ENCODE measurements at places on chromosomes 3 and 15. TPM values are rescaled to one million over a fixed set of nuclear protein-coding genes. Genes with fewer than 3 reads are reported as not detected.

The ALDH1A3 gene
- total RNA-seq: 24.7 TPM

The CEMIP gene
- 2.1 TPM for total RNA-seq

The SNX22 gene
- 1.5 TPM for total RNA-seq

The HRG gene
- total RNA-seq: not detected

The MKRN3 gene
- 2.8 TPM for total RNA-seq

The PRTG gene
- total RNA-seq: 12.5 TPM

The LDHAL6B gene
- total RNA-seq: not detected

The CLDND1 gene
- 57.6 TPM for total RNA-seq

The PPP2R3A gene
- total RNA-seq: 3.2 TPM

The MNS1 gene
- total RNA-seq: 2.7 TPM

The MORC1 gene
- not detected for total RNA-seq

The GPR62 gene
- total RNA-seq: not detected

The CRYGS gene
- total RNA-seq: 0.57 TPM

The IQCF2 gene
- total RNA-seq: not detected

The RASA2 gene
- 11.1 TPM for total RNA-seq

Data from A549 treated with DMSO at 1 μM for 4 hours (cell line).